ENCODE measurements at places on chromosomes 6 and 20.

DNA sequence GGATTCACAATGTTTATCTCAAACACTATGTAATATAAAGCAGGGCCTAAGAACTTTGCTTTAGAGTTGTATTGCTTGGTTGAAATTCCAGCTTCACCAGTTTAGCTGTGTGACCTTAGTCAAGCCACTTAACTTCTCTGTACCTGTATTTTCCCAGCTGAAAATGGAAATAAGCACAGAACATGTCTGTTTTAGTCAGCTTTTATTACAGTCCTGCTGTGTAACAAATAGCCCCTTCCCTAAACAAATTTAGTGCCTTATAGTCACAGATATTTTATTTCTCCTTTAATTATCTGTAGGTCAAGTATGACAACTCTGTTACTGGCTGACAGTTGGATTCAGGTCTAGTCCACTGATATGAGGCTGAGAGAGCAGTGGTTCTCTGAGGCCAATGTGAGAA is 56.0 kb upstream of the JAG1 start:
- no peak for DNase-seq

DNA sequence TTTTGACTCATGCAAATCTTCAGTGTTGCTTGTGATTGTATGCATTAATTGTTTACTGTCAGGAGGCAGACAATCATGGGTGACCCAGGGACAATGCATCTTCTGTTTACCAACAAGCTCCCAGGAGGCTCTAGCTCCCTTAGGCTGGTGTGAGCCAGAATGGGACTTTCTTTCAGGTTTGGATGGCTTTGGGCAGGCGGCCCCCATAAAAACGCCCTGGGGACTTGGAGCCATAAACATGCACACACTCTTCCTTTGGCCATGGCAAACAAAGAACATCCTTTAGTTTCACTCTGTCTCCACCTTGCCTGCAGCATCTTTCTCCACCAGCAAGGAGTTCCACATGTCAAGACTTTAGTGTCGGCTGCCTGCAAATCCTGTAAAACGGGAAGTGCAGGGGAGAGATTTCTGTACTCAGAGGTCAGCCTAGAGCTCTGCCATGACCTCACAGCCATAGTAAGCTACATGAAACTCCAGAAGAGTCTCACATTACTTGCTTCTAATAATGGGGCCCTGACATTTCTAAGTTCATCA is 127.6 kb downstream of the MAP3K7 start:
- no peak for DNase-seq

DNA sequence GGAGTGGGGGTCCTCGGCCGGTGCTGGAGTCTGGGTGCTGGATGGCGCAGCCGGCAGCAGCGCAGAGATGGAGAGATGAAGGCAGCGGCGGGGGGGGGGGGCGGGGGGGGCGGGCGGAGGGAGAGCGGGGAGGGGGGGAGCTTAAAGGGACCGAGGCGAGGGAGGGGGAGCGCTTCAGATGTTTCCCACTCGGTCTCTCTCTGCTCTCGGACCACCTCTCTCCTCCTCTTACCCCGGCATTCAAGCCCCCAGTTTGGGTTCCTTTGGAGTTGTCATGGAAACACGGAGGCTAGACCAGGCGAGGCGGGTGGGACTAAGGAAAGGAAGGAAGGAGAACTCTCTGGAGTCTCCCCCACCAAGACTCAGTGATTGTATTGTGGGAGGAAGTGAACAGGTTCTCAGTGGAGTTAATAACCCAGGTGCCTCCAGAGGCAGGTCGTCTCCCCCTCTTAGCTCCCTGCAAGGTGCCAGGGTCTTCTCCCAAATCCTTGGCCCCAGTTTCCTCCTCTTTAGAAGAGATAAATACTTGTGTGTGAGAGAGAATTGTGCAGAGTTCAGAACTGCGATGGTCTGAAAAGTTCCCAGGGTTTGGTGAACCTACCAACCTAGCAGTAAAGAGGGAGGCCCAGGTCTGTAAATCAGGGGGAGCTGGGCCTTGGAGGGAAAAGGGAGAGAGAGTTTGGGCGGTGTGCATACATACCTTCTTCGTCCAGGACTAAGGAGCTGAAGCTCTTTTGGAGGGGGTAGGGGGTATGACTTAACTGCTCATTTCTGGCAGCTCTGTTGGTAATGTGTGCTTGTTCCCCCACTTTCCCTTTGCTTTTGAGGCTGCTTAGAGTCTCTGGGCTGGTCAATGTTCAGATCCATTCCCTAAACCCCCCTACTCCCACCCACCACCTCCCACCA is at the start of gene PRRT1:
Gene PRRT1 (minus strand): TSS at position 77 of the 906 bp plus-strand sequence. CDS start 112 bp downstream, outside the sequence.
- DNase-seq, result no peak

DNA sequence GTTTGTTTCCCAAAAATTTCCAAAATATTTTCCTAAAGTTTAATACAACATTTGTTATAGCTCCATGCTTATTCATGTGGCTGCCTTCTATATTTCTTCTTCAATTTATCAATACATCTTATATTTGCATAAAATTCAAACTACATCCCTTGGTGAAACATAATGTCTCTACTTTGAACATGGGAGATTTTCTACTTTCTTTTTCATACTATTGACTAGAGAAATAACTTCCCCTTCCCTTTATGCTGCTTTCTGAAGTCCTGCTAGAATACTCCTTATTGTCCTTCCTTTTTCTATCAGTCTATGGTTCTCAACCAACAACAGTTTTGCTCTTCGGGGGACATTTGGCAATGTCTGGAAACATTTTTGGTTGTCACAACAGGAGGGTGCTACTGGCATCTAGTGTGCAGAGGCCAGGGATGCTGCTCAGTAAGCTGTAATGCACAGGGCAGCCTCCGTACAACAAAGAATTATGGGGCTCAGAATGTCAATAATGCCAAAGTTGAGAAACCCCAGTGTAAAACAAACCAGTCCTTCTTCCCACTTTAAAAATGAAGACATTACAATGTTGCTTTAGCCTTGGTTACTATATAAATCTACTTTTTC is 29.9 kb downstream of the MKKS start:
- DNase-seq, result no peak

DNA sequence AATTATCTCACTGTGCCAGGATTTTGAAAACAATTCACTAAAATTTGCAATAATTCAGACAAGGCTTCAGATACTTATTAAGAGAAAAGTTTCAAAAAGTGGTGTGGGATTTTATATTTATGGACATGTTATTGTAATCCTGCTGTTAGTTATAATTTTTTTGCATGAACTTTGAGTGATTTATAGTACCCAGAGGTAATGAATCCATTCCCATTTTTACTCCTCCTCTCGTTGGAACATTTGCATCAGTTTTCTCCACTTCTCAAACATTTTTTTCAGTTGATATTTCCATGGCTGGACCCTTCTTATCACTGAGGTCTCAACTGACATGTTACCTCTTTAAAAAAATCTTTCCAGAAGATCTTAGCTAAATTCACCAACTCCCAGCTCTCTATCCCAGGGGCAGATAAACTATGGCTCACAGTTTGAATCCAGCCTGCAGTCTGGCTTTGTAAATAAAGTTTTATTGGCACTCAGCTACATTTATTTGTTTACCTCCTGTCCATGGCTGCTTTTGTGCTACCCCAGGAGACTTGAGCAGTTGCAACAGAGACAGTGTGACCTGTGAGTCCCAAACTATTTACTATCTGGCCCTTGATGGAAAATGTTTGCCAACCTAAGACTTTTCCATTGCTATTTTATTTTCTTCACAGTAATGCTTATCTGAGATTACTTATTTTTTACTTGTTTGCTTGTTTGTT is 83.4 kb downstream of the TSHZ2 start:
- no peak for DNase-seq

- DNase-seq, result no peak
Observed at GRCh38 chr6:35522660-35523658, 10.3 kb upstream of the TULP1 start.

DNA sequence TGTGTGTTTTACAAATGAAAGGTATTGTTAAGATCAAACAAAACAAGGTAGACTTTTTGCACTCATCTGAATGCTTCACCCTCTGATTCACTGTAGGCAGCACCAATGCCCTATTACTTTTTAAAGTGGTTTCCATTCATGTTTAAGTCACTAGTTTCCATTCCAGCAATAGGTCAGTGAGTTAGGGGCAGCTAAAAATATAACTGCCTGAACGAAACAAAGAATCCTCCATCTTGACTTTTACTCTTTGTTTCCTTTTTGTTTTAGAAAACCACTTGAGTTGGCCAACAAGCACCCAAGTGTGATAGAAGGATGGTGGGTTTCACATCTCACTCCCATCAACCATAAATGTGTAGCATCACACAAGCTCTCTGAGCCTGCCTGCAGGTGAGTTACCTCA is 25.5 kb downstream of the CLIC5 start:
- DNase-seq, result no peak

- DNase-seq, result no peak
Observed at GRCh38 chr6:3872370-3872854, 23.2 kb downstream of the FAM50B start.

DNA sequence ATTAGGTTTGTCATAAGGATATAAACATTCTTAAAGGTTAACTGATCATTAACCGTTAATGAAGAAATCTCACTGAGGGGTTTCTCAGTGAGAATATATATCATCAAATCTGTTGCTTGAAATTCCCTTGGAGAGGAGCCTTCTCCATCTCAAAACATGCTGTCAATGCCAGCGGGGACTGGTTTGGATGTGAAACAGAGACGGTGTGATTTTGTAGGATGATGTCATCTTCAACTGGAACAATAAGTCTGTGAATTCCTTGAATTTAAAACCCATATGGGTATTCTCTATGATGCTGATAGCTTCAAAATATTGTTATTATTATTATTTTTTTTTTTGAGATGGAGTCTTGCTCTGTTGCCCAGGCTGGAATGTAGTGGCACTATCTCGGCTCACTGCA is 75.9 kb downstream of the GMPR start:
- DNase-seq, result no peak

DNA sequence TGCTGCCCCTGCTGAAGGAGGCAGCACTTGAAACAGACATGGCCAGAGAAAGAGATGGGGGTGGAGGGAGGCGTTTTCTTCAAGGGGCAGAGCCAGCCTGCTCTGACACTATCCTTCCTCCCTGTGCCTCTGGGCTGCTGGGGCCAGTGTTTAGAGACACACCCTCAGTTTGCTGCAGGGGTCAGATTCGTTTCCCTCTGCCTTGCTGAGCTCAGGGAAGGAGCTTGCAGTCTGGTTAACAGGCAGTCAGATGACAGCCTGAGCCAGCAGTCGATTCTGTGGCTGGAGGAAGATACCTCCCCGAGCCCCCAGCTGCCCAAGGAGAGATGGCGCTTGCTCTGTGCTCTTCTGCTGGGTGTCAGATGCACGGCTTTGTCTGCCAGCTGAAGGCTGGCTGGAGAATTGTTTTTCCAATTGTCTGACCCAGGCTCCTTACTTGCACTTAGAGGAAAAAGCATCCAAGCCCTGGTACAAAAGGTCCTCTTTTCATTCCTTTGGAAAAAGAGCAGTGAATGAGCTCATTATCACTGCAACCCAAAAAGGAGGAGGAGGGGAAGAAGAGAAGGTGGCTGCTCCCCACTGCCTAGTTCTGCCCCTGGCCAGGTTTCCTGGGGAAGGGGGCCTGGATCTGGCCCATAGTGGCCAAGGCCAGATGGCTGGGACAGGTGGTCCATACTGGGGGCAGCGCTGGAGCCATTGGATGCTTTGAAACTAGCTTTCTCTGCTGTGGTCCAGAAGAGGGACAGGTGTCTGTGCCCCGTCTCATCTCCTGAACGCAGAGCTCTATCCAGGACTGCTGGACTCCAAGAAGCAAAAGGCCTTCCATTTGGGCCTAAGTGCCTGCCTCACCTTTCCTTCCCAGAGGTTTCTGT is 88.2 kb downstream of the TCP11 start:
- DNase-seq, result no peak

DNA sequence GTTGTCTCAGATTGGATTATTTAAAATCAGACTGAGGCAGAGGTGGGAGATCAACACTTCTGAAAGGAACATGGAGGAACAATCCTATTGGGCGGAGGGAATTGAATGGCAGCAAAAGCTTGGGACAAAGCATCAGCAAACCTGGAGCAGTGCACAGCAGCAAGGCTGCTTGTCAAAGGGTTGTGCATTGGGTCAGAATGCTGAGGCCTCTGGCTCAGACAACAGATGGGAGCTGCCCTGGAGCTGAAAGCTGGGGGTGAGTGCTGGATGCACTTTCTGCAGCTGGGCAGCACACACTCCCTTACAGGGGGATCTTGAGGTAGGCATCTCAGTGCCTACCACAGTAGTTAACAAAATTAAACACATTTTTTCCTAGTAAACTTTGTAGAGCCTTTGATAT is 634.4 kb upstream of the MMS22L start:
- DNase-seq, result no peak

DNA sequence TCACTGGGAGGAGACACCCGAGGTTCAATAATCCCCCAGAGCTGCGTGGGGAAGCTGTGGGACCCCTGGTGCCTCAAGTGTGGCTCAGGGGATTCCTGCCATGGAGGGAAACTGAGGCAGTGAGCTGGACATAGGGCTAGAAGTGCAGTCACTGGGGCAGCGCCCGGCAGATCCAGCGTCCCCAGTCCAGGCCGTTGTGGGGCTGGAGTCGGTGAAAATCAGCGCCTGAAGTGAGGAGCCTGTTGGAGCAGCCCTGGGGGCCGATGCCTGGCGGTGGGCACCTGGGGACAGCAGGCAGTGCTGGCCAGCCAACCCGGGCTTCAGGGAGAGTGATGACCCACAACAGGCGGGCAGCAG is 2.2 kb upstream of the COL9A3 start:
- no peak for DNase-seq

DNA sequence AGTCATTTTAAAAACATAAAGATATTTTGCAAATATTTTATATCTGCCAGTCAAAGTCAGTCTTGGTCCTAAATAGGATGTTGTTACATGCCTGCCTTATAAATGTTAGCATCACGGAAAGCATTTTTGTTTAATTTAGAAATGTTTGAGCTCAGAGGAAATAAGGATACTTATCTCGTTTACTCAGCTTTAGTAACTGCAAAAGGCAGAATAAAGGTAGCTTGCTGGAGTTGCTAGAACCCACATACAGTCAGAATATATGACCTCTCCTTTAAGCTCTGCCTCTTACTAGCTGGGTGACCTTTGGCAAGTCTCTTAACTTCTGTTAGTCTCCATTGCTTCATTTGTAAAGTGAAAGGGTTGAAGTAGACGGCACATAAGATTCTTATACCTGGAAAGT is 867.3 kb downstream of the KIF16B start:
- DNase-seq, result no peak

DNA sequence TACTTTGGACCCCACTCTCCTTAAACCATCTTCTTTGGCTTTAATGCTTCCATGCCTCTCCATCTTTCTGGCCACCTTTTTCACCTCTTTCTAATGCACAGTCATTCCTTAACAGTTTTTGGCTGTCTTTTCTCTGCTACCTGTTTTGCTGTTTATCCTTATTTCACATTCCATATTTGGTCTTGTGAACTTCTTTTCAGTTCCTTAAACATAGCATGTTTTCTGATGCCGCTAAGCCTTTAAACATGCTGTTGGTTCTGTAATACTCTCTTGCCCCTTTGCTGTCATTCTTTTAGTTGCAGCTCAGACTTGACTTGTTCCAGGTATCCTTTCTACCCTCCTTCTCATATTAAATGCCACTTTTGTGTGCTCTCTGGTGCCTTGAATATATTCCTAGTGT is 35.8 kb downstream of the TOP1 start:
- DNase-seq, result no peak

DNA sequence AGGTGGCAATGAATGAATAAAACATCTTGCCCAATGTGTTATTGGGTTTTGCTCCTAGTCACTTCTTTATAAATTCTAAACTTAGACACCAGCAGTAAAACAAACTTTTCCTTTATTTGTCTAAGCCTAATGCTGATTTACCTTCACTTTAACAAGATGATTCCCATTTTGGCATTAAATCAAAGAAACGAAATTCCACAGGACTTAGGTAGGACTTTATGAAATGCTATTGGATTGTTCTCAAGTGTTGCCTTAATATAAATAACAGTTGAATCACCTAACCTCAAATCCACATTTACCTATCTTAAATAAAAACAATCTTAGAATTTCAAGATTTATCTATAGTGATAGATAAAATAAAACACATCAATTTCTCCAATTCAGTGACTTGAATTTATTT is 831.8 kb downstream of the EPHA7 start:
- no peak for DNase-seq
